ENCODE measurements at places on chromosomes 2 and 18.

- DNase-seq: no peak
Measured at GRCh38 chr2:35228584-35228983, 1127.0 kb upstream of the CRIM1 start.

DNA sequence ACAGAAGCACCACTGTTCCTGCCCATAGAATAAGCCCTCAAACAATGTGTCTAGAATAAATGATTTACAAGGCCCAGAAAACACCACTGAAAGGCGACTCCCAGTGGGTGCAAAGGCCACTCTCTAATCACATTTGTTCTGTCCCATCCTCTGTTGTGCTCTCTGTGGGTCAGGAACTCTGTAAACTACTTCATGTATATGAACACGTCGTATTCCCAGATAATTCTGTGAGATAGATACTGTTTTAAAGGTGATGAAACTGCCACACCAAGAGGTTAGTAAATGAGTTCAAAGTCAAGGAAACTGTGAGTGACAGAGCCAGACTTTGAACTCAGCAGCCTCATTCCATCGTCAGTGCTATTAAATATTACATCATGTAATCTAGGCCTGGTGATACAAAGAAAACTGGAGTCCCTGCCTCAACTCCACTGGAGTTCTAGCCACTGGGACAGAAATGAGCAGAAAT is 269.7 kb upstream of the DCC start:
- no peak for DNase-seq

- DNase-seq: no peak
Measured at GRCh38 chr2:22800412-22800811, 584.6 kb upstream of the KLHL29 start.

- DNase-seq: no peak
Measured at GRCh38 chr2:70212298-70212932, 21.6 kb upstream of the C2orf42 start.

DNA sequence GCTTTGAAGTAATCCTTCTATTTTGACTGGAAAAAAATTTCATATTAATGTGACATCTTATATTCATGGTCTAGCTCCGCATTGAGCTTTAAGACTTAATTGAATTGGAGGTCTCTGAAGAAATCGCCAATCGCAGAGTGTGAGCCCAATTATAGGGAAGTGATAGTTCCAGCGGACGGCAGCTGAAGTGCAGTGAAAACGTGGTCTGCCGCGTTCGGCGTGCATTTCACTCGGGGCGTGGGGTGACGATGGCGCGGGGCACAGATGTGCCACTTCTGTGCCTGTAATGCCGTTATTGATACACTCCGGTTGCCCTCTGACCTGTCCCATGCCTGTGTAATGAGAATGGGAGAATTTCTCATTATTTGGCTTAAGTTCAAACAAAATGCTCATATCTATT is 106.7 kb downstream of the TSHZ1 start:
- DNase-seq: no peak

GRCh38 chr2:112814278-112814677 is 22.3 kb downstream of the IL1B start:
- DNase-seq: no peak

- DNase-seq: no peak
Measured at GRCh38 chr2:204551512-204551863, 6.2 kb downstream of the PARD3B start.

DNA sequence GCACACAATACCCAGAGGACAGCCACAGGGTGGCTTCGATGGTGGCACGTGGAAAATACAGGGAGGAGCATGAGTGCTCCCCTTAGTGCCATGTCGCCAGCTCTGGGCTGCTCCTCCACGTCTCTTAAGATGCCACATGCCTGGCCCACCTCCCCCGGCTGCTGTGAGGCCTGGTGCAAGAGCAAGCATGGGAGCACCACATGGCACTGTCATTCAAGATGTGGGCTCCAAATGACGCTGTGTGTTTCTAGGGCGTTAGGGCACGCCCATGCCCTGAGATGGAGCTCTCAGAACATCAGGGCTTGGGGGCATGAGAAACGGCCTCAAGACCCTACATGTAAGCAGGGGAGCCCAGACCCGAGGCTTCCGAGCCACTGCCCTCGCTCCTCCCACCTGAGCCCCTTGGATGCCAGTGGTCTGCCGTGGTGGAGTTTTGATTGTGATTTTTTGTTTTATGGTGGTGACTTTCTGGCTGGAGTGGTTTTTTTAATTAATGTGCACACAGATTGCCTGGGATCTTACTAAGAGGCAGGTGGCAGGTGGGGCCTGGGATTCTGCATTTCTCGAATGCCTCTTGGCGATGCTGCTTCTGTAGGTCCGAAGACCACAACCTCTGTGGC is 239.3 kb downstream of the GBX2 start:
- no peak for DNase-seq

GRCh38 chr2:45007961-45008295 is 1.3 kb downstream of the SIX2 start:
- no peak for DNase-seq

GRCh38 chr2:190169221-190170072 is 106.9 kb upstream of the MSTN start:
- no peak for DNase-seq

DNA sequence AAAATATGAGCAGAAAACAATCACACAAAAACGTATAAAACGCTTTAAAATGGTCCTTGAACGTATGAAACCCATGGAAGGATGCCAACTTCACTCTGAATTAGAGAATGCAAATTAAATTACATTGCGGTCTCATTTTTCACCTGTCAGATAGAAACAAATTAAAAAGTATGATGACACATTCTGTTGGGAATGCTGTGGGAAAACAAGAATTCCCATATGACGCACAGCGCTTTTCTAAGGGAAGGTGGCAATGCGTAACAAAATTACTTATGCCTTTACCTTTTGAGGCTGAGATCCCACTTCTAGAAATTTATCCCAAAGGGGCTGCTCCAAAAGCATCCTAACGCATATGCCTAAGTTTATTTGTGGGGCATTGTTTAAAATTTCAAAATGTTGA is 3.8 kb upstream of the RPS7 start:
- no peak for DNase-seq

GRCh38 chr2:54636415-54637139 is 86.9 kb upstream of the EML6 start:
- no peak for DNase-seq

DNA sequence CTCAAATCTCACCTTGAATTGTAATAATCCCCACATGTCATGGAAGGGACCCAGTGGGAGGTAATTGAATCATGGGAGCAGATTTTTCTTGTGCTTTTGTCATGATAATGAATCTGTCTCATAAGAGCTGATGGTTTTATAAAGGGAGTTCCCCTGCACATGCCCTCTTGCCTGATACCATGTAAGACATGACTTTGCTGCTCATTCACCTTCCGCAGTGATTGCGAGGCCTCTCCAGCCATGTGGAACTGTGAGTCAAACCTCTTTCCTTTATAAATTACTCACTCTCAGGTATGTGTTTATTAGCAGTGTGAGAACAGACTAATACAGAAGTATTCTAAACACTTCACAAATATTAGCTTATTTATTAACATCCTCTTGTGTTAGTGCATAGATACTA is 516.7 kb downstream of the LRRTM4 start:
- no peak for DNase-seq

DNA sequence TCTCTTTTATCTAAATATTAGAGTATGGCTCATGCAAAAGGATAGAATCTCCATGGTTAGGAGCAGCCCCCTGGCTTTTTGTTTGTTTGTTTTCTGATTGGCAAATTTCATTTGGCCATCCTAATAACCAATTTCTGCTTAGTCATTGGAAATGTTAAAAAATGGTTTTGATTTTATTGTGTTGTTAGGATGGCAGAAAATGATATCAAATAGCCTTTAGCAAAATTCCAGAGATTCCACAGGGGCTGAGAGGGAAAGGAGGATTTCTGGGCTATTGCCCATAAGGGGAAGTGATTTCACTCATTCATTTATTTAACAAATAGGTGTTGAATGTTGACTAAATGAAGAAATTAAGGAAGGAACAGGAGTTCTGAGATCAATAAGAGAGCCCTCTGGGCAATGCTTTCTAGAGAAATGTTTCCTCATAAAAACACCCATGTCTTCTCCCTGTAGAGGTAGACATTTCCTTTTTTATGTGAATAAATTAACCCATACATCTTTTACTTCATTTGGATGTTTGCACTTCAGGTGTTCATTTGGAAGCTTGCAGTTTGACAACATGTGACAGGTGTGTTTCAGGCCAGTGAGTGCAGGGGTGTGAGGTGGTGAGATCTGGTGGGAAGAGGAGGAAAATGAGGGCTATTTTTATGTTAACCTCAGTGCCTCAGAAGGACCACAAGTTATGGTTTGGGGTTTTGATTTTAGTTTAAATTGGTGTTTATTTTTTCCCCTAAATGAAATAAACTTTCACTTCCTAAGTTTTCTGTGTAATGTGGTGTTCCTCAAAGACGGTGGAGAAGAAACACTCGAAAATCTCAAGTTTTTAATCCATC is 61.7 kb upstream of the EPC2 start:
- DNase-seq: no peak

DNA sequence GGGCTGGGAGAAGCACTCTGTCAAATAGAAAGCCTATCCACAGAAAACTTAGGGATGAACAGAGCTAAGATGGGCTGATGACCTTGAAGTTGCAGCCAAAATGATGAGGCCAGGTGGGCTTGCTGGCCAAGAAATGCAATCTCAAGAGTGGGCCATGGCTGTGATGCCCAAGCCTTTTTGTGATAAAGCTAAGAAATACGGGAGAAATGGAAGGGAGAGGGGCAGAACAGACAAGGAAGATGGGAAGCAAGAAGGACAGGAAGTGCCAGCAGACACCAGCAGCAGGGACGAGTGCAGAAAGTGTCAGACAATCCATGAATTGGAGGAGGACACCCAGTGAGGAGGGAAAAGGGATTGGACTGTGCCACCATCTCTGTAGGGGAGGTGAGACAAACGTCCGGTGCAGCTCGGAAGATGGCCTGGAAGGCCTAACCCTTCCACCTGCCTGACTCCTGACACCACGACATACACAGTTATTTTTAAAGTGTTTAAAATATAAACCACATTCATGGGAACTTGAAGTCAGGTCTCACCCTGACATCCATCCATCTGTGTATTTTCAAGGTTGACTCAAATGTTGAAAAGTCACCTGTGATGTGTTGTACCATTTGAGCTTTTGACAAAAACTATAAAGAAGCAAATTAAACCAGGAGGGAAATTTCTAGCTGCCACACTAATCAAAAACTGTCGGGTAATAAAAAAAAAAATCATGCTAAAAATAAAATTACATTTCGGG is 105.5 kb downstream of the BCL2 start:
- DNase-seq: no peak

- DNase-seq: no peak
Measured at GRCh38 chr2:30040147-30040546, 106.7 kb upstream of the YPEL5 start.

DNA sequence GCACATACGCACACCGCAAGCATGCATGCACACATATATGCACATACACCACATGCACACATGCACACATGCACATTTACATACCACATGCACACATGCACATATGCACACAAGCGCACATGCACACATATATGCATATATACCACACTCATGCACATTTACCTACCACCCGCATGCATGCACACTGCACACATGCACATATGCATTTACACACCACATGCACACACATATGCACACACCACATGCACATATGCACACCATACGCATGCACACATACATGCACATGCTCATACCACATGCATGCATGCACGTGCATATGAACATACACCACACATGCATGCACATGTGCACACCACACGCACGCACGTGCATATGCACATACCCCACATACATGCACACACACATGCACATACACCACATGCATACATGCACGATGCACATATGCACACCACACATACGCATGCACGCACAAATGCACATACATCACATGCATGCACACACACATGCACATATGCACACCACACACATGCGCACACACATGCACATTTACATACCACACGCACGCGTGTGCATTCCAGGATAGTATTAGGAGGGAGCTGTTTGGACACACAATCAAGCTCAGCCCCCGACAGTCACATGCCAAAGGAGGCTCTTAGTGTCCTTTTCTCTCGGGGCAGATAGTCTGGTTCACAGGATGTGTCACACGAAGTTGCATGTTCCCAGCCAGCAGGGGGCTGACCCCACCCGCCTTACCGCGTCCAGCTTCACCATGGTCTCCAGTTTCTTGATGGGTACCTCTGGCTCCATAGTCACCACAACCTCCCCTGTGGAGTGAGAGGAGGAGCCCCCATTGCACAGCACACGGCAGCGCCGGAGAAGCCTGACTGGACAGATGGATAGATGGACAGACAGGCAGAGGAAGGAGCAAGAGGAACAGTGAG is 5.9 kb downstream of the OTOF start:
- no peak for DNase-seq

- DNase-seq: no peak
Measured at GRCh38 chr18:23126376-23127056, 8.8 kb upstream of the CABLES1 start.

GRCh38 chr2:221422516-221423209 is 149.4 kb downstream of the EPHA4 start:
- DNase-seq: no peak

DNA sequence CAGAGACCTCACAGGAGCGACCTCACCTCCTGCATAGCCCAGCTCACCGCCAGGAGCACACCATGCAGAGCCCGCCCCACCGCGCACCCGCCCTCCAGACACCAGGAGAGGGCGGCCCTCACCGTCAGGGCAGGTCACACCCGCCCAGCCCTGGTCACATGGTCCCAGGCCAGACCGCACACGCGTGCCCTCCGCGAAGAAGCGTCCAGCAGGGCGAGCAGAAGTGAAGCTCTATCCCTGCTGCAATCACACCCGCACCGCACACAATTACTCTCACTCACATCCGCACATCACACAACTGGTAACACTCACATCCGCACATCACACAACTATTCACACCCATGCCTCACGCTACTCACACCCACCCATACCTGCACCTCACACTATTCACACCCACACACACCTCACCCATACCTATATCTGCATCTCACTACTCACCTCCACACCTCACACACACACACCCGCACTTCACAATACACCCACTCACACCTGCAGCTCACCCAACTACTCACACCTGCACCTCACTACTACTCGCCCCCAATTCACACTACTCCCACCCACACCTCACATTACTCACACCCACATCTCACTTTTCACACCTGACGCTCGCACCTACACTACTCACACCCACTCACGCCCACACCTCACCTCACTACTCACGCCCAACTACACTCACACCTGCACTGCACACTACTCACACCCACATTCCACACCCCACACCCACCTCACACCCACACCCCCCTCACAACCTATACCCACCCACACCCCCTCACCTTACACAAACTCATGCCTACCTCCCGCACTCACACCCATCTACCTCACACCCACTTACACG is 242.0 kb downstream of the HDAC4 start:
- DNase-seq: no peak

DNA sequence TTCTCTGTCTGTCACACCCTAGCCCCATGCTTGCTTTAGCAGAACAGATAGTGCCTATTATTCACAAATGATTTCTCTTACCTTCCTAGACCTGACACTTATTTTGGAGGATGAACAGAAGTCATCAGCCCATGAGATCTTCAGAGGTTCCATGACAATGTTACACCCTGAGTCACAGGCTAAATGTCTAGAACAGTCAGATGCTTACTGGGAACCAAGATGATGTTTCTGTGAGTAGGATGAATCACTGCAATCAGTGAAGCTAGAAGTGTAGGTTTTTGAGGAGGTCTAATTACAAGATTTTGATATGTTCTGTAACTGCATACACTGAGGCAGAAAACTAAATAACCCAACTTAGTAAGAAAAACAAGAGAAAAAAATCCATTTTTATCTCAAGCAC is 123.0 kb upstream of the THUMPD2 start:
- DNase-seq: no peak

GRCh38 chr2:202034249-202035088 is 814 bp downstream of the FZD7 start:
- DNase-seq: no peak

- no peak for DNase-seq
Measured at GRCh38 chr2:71609441-71609840, 156.1 kb downstream of the DYSF start.

Data from activated CD8-positive, alpha-beta memory T cell treated with anti-CD3 and anti-CD28 coated beads for 1 hour (primary cell).